ENCODE measurements at places on chromosomes 6 and 20.

- DNase-seq, result no peak
These were observed 26.9 kb downstream of the TTLL2 start for GRCh38 chr6:167351656-167352345.

GRCh38 chr6:128275030-128275429, 245.4 kb downstream of the PTPRK start:
- DNase-seq, result no peak

- no peak for DNase-seq
These were observed 83.2 kb downstream of the RIPOR3 start for GRCh38 chr20:50607850-50608749.

GRCh38 chr6:6801005-6801335, 212.4 kb downstream of the LY86 start:
- no peak for DNase-seq

GRCh38 chr6:164331026-164331425, 916.5 kb downstream of the QKI start:
- DNase-seq, result no peak

GRCh38 chr20:51513545-51513944, 29.0 kb downstream of the NFATC2 start:
- DNase-seq, result no peak

GRCh38 chr20:19213946-19214490, 1.6 kb downstream of the SLC24A3 start:
- DNase-seq, result no peak

DNA sequence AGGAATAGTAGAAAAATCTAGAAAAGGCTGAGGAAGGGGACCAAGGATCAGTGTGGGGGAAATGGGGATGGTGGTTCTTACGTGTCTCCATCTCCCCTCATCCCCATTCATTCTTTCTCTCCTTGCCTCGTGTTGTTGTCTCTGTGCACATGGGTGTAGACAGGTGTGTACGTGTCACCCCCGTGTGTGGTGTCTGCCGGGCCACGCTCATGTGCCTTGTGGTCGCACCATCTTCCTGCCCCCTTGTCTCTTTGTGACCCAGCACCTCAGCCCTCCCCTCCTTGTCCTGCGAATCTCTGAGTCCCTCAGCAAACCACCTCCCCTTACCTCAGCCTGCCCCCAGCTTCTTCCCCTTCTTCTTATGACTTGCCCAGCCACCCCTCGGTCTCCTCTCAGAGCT, 39.4 kb downstream of the FOXP4 start:
- no peak for DNase-seq

GRCh38 chr6:154474648-154475428, 35.6 kb downstream of the CNKSR3 start:
- peak; percentile 52 for DNase-seq

GRCh38 chr20:44182135-44182765, 4.7 kb downstream of the JPH2 start:
- no peak for DNase-seq

GRCh38 chr6:158538741-158539140, 21.1 kb upstream of the TMEM181 start:
- DNase-seq, result no peak

DNA sequence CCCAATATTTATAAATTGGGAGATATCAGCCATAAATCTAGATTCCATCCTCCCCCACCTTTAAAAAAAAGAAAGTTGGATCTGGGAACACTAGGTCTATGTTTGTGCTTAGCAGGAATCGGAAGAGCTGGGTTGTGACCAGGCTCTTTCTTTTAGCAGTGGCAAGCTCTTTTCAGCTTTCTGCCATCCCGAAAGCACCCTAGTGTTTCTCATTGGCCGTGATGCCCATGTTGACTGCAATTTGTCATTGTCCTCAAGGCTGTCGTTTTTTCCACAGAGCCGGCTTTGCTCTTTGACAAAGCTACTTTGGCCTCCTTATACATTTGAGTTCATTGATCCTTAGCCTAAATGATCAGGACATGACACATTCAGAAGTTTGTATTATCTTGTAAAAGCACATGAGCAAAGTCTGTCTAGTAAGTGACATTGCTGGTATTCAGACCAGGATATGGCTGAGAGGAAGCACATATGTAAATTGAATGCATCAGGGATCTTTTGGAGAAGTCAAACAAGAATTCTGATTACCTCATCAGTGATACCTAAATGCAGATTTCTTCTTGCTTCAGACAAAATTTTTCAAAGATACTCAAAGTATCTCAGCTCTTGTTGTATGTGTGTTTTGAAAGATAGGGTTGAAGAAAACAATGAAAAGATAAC, 50.1 kb downstream of the CARMIL1 start:
- DNase-seq, result no peak

DNA sequence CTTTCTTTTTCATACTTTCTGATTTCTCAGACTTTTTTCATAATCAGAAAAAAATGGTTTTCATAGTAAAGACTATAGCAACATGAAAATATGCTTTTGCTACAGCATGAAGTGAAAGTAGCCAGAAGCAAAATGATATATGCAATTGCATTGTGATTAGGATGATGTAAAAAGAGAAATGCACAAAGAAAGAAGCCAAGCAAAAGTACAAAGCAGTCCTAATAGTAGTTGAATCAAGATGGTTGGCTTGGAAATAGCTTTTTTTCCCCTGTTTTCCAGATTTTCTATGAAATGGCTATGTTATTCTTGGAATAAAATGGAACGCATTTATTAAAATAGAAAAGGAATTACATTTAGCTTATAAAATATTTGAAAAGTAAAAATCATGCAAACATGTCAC, 77.3 kb downstream of the SEL1L2 start:
- no peak for DNase-seq

DNA sequence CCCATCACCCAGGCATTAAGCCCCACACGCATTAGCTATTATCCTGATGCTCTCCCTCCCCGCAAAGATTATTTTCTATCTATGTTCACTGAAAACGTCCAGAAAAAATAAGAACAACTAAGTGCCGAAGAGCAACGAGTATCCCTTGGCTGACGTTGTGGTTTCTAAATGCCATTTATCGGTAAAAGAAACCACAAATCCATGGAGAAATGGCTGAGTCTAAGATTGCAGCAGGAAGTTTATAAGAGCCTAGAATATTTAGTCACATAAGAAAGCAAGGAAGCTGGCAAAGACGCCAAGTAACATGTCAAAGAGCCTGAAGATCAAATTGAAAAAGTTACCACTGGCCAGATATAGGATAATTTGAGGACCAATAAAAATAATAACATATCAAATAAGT, 18.1 kb upstream of the NOX3 start:
- no peak for DNase-seq
